ENCODE measurements at places on chromosomes 7 and 10.

DNA sequence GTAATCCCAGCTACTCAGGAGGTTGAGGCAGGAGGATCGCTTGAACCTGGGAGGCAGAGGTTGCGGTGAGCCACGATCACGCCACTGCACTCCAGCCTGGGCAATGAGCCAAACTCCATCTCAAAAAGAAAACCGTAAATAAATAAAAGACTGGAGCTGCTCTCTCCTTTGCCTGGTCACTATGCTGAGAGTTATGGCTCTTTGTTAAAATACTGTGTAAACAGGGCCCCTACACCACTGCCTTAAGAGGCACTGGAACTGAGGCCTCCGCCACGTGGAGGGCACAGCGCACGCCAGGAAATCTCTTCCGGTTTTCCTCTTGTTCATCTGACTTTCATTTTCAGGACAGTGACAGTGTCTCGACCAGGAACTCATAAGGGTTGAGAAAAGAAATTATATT is 123.3 kb downstream of the PAXIP1 start:
- DNase-seq, result no peak

DNA sequence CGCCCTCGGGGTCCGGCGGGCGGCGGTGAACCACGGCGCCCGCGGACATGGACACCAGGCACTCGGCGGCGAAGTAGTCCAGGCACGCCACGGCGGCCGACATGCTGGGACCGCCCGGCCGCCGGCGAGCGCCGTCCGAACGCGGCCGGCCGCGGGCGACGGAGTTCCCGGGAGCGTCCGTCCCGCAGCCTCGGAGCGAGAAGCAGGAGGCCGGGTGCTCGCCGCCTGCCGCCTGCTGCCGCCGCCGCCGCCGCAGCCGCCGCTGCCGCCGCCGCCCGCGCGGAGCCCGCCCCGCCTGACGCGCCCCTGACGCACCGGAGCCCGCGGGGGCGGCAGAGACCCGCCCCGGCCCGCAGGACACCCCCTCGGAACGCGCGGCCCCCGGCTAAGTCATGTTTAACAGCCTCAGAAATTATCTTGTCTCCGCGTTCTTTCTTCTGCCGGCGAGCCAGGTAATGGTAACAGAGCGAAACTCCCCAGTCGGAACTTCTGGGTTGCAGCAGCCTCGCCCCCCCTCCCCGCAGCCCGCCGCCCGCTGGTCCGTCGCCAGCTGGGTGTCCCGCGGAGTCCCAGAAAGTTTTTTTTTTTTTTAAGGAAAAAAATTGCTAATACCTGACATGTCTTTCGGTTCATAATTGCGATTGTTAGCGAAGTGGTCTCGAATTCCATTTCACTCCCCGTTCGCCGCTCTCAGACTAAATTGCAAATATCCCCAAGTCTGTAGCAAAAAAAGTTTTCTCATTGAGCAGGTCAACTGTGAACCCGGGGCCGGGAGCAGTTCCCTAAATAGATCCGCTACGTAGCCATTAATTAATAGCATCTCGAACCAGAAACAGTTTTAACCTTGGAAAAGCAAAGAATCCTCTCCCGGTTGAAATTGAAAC is at the start of gene KLF14:
KLF14 (minus strand) TSS at position 277 of the 884 bp plus-strand sequence; CDS start at position 103, 174 bp downstream.
- DNase-seq, result peak; percentile 59

DNA sequence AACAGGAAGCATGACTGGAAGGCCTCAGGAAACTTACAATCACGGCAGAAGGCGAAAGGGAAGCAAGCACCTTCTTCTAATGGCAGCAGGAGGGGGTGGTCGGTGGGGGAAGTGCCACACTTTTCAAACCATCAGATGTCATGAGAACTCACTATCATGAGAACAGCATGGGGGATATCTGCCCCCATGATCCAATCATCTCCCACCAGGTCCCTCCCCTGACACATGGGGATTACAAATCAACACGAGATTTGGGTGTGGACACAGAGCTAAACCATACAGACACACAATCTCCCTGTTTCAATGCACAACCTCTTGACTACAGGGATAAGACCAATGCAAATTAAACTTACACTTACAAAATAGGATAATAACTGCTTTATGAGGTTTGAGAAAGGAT is 97.6 kb downstream of the SGMS1 start:
- no peak for DNase-seq

- no peak for DNase-seq
Measured at GRCh38 chr7:75656740-75657139, 82.0 kb downstream of the HIP1 start.

- DNase-seq, result peak; percentile 74
Measured at GRCh38 chr7:100896732-100897608, 1.3 kb upstream of the ACHE start.

DNA sequence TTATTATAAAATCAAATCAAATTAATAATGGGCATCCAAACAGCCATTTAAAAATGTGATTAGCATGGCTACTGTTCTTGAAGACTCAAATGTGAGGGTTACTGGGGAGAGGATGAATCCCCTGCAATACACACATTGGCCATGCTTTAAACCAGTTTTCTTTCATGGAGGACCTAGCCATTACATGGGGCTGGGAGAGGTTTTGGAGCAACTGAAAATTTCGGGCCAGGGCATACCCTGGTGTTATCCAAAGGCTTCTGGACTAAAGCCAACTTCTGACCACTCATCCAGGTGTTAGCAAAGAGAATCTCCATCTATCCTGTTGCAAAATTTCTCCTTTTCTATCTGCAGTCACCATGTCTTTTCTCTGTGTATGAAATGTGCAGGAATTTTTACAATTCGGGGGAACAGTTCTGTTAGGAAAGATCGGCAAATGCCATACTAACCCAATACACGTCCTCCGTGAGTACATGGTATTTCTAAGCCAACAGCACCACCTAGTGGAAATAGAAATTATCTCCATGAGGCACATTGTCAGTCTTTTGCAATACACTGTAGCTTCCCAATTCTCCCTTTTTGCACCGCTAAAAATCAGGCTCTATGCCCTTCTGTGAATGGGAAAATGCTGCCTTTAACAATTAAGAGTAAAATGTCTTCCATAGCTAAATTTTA is 47.0 kb upstream of the ZNF107 start:
- DNase-seq, result no peak

- no peak for DNase-seq
Measured at GRCh38 chr10:111211706-111212105, 134.9 kb downstream of the ADRA2A start.

DNA sequence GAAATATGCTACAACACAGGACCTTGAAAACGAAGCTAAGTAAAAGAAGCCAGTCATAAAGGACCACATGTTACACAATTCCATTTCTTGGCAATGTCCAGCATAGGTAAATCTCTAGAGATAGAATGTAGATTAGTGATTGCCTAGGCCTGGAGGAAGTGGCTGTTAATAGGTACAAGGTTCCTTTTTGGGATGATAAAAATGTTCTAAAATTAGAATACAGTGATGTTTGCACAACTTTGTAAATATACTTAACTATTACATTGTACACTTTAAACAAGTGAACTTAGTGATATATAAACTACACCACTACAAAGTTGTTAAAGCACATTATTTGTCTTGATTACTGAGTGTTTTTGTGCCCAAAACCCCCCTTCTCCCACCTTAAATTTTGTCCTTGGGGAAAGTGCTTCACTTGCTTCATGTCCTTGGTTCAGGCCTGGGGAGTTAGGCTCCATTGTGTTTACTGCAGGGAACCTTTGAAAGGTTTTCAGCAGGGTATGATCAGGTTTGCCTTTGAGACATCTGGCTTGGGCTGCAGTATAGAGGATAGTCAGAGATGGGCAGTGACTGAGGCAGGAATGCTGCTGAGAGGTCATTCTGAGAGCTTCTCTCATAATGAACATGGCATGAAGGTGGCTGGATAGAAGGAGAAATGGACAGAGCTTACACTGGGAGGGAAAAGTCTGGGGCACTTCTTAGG is 1052.6 kb downstream of the REEP3 start:
- no peak for DNase-seq

DNA sequence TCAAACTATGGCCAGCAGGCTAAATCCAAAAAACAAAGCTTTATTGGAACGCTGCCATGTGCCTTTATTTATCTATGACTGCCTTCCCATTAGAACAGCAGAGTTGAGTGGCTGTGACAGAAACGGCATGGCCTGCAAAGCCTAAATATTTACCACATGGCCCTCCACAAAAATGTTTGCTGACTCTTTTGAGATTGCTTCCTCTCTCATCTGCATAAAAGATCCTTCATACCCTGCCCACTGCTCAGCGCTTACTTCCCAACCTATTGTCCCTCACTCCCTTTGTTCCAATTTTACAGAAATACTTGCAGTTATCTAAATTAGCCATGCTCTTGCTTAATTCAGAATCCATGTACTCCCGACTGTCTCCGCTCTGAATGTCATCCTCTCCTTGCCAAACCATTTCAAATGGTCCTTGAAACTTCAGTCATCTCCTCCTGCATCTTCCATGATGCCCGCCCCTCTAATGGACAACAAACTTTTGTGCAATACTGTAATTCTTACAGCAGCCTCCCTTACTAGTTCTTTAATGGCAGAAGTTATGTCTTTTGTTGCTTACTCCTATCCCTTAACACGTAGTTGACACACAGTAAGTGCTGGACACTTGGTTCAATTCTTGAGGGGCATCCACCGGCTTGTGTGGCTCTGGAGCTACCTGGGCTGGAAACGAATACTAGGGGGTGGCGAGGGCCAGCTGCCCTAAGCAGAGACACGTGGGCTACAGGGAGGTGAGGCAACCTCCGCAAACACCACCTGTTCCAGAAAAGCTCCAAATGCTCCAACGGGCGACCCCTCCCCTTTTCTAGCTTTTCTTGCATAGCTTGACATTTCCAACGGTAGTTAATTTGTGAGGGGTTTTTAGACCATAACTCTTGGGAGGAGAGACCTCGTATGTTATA is 832 bp downstream of the XRCC2 start:
- DNase-seq, result peak; percentile 42

- no peak for DNase-seq
Measured at GRCh38 chr7:150357771-150358427, 10.7 kb upstream of the REPIN1 start.

DNA sequence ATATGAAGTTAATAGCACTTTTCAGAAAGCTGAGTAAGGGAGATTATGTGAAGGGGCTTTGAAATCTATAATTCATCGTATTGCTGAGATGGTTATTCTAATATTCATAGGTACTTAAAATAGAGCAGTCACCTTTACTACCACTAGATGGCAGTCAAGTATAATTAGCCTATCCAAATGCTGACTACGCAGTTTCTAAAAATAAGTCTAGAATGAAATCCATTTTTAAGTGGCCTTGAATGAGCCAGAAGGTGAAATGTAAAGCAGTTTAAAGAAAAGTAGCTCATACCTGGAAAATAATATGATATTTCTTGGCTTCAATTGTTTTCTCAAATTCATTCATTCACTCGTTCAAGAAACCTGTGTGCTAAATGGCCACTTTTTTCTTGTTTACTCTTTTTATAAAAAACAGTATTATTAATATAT is 1277.1 kb downstream of the GATA3 start:
- DNase-seq, result no peak

DNA sequence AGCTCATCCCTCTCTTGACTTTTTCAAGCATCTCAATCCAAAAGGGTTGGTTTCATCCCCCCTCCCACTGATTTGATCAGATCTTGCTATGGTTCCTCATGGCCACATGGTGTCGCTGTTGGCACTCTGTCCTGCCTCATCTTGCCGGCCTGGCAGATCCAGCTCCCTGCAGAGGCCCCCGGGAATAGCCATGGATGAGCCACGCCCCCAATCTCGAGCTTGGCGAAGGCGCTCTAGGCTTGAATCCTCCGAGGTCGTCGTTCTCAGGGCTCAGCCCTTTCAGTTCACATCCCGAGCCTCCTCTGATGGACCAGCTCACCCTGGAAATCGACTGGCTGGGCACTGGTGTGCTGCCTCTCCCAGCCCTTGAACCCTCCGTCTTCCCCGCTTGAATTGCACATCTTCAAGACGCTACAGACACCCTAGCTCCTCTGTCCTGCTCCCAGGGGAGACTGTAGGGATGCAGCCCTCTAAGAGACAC is 628.7 kb downstream of the TYW1 start:
- DNase-seq, result peak; percentile 62

GRCh38 chr10:125779403-125780327 is 4.0 kb upstream of the MMP21 start:
- no peak for DNase-seq

DNA sequence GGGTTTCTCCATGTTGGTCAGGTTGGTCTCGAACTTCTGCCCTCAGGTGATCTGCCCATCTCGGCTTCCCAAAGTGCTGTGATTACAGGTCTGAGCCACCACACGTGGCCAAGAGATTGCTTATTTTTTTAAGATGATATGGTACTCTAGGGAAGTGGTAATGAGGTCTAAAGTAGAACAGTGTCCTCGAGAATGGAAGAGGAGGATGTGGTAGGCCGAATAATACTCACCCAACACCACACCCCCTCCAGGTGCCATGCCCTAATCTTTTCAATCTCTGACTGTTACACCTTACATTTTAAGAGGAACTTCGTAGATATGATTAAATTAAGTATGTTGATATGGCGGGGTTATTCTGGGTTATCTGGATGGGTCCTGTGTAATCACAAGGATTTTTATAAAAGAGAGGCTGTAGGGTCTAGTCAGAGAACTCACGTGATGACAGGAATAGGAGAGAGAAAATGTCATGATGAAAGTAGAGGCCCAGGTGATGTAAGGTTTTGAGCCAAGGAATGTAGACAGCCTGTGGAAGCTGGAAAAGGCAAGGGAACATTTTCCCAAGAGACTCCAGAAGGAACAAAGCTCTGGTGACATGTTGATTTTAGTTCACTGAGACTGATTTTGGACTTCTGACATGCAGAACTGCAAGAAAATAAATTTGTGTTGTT is 29.5 kb downstream of the CDK13 start:
- peak; percentile 33 for DNase-seq

DNA sequence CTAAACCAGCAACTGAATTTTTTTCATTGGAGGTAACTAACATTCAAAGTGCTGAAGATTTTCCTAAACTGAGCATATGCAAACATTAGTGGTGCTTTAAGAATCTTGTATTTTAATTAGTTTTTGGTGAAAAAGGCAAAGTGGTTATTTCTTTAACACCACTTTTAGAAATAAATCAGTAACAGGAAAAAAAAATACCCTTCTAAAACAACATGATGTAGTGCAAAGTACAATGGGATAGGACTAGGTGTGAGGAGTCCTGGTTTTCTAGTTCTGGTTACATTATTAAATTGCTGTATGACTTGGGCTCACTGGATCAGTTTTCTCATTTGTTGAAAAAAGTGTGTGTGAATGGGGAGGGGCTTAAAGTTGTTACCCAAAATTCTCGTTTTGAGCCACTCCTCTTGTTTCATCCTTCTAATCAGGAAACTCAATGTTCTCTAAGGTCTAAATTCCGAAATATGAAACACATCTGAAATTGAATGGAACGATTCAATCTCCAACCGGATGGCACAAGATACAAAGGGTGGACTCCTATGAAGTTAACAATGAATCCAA is 1.8 kb downstream of the WASL start:
- no peak for DNase-seq

GRCh38 chr10:75788394-75789205 is 357.2 kb downstream of the LRMDA start:
- no peak for DNase-seq

GRCh38 chr10:359762-360161 is 224.5 kb downstream of the ZMYND11 start:
- no peak for DNase-seq

GRCh38 chr7:1532456-1533254 is 2.2 kb downstream of the MAFK start:
- DNase-seq, result peak; percentile 78

Measured in activated CD4-positive, alpha-beta T cell treated with anti-CD3 and anti-CD28 coated beads for 36 hours (primary cell).